Mammary microvascular endothelial cell (primary cell): ENCODE measurements at places on chromosomes 7 and 10. TPM values are rescaled to one million over a fixed set of nuclear protein-coding genes. Genes with fewer than 3 reads are reported as not detected.

Gene CREB5
- 8.3 and 12.0 TPM in 2 replicates for total RNA-seq

Gene PDE1C
- 7.2 and 9.5 TPM in 2 replicates for total RNA-seq

Gene LIPN
- not detected in 2 replicates for total RNA-seq

Gene SLC13A4
- total RNA-seq = not detected in 2 replicates
